ENCODE measurements at places on chromosomes 3 and 15. TPM values are rescaled to one million over a fixed set of nuclear protein-coding genes. Genes with fewer than 3 reads are reported as not detected.

The SLC38A3 gene
- 0.08 TPM for polyA plus RNA-seq

DNA sequence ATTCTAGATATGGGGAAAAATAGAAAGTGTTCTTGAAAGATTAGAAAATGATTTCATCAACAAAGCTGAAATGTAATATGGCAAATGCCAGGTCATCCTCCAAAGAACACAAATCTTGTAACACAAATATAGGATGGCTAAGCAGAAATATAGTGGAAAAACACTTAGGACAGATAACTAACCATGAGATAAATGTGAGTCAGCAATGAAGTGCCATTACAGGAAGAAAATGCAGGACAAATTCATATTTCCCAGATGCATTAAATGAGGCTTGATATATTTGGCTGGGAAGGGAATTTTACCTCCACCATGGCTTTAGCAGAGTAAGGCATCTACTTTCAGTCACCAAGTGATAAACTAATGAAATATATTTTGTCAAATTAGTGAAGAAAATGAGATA is 92.8 kb upstream of the SEMA6D start:
- H3K27ac ChIP-seq, result no peak overlapping the region
- H3K4me3 ChIP-seq, result no peak overlapping the region
- no peaks in the 10 kb centered on the region for H3K27me3 ChIP-seq
- H3K4me1 ChIP-seq, result no peaks in the 10 kb centered on the region
- no peaks in the 10 kb centered on the region for H3K36me3 ChIP-seq
- DNase-seq, result no peak

- no peaks in the 10 kb centered on the region for H3K27me3 ChIP-seq
- H3K4me1 ChIP-seq, result no peaks in the 10 kb centered on the region
- H3K36me3 ChIP-seq, result no peaks in the 10 kb centered on the region
- DNase-seq, result no peak
Measured at GRCh38 chr3:25547943-25548674, 116.6 kb downstream of the TOP2B start.

The PLA2G4E gene
- polyA plus RNA-seq, result 0.38 TPM

DNA sequence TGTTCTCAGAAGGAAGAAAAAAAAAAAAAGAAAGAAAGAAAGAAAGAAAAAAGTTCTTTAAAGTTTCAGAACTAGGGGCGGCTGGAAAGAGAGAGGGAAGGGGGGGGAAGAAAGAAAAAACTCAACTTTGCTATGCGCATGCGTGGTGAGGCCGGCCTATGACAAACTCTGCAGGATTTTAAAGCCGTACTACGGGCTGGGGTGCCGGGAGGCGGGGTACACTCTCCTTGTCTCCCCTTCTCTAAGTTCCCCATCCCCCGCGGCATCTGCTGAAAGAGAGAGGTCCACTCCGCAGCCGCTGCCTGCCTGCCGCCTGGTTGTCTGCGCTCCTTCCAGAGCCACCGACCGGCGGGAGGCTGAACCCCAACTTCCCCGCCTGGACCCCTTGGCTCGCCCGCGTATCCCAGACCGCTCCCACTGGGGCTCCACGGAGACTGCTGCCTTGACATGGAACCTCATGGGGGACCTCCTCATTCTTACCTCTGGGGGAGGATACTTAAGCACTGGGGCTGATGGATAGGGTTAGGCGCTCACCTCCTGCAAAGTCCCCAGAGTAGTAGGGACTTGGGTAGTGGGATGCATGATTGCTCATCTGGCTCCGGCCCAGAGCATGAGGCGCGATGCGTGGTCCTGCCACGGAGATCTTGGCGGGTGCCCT is 1.4 kb upstream of the WNT5A start:
- peak overlapping the region; percentile 9 for H3K27ac ChIP-seq
- no peaks in the 10 kb centered on the region for H3K36me3 ChIP-seq
- H3K4me1 ChIP-seq, result no peaks in the 10 kb centered on the region
- H3K27me3 ChIP-seq, result peaks cover 47% of the 10 kb centered on the region
- peak overlapping the region; percentile 30 for H3K4me3 ChIP-seq

The REC114 gene
- not detected for polyA plus RNA-seq

The TMEM108 gene
- 3.0 TPM for polyA plus RNA-seq

- no peak overlapping the region for H3K27ac ChIP-seq
- H3K36me3 ChIP-seq, result no peaks in the 10 kb centered on the region
- H3K4me3 ChIP-seq, result no peak overlapping the region
- H3K4me1 ChIP-seq, result no peaks in the 10 kb centered on the region
Measured at GRCh38 chr3:187836823-187837770, 91.8 kb upstream of the BCL6 start.
